ENCODE measurements at places on chromosomes 3 and 15.

GRCh38 chr3:160218136-160218535 lies 7.1 kb upstream of the C3orf80 start:
- DNase-seq: no peak

GRCh38 chr3:160471892-160472291 lies 22.3 kb upstream of the TRIM59 start:
- no peak for DNase-seq

DNA sequence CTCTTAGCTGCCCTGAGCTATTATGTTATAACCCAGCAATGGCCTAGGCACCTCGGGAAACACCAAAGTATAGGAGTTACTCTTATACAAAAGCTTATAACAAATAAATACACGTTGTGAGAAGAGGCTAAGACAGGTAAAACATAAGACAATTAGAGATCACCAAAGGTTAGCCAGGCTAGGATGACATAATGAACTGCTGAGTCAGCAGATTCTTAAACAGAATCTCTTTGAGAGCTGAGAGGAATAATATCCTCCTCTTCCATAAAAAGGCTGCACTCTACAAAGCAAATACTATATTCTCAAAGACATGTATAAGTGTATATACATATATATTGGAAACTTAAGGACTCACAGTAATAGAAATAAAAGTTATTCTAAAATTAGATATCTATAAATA lies 37.2 kb downstream of the GOLIM4 start:
- no peak for DNase-seq

DNA sequence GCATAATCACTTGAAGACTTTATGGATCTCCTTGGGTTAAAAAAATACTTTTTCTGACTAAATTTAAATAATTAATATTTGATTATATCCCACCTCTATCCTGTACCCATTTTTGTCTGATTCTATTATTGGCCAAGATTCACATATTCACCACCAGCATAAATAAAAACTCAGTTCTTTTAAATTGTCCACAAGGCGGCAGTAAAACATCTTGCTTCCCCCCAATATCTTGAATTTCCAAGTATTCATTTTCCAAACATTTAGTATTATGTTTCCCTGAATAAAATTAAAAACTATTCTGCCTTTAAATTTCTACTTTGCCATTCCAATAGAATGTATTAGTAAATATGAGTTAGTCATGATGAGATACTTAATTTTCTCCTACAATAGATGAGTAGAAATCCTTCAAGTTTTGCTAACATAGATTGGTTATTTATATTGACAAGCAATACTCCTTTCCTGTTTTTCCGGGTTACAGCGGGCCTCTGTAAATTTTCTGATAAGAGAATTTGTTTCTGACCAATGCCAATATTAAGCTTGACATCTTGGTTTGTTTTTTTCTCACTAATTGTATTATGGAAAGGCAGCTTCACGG lies 218.7 kb upstream of the MDFIC2 start:
- DNase-seq: no peak

DNA sequence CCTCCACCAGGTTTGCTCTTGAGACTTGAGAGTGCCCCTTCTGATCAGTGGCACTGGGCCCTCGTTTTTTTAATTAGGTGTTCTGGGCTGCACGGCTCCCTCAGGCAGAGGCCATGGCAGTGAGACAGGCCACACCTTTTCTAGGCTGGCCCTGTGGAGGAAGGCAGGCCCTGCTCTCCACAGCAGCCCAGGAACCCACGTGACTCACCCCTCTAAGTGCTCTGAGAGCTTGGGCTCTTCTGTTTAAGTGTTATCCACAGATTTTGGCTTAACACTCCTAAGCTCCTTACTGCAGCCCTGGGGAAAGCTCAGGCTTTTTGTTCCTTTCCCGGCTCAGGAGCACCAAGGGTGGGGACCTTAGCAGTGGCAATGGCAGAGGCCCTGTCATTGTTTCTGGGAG lies 463.2 kb upstream of the GBE1 start:
- no peak for DNase-seq

Measured in Caco-2 (cell line).